ENCODE measurements at places on chromosomes 2 and 18. TPM values are rescaled to one million over a fixed set of nuclear protein-coding genes. Genes with fewer than 3 reads are reported as not detected.

TMEM150A gene
- total RNA-seq: 0.91 TPM

KCNJ3 gene
- total RNA-seq: not detected

CROCC2 gene
- total RNA-seq: not detected

BIRC6 gene
- 99.5 TPM for total RNA-seq

IL1RL1 gene
- total RNA-seq: 0.09 TPM

PRPF40A gene
- total RNA-seq: 126 TPM

SKOR2 gene
- not detected for total RNA-seq

C2orf81 gene
- total RNA-seq: 0.93 TPM

PPP3R1 gene
- 86.4 TPM for total RNA-seq

THUMPD2 gene
- 16.0 TPM for total RNA-seq

VWC2L gene
- not detected for total RNA-seq

CNDP1 gene
- not detected for total RNA-seq

NPAS2 gene
- 0.41 TPM for total RNA-seq

Measured in activated CD8-positive, alpha-beta memory T cell treated with anti-CD3 and anti-CD28 coated beads, Interleukin-2, amount 10 ng/mL, durations not matched to agents 7 days and 5 days (primary cell).